ENCODE measurements at places on chromosomes 16 and 17. TPM values are rescaled to one million over a fixed set of nuclear protein-coding genes. Genes with fewer than 3 reads are reported as not detected.

The EVI2B gene
- total RNA-seq, result 0.11 TPM

The SECTM1 gene
- total RNA-seq, result 56.0 TPM

The MT1E gene
- not detected for total RNA-seq

The ABCC11 gene
- not detected for total RNA-seq

Data from PC-3 (cell line).